ENCODE measurements at places on chromosomes 1 and 21. TPM values are rescaled to one million over a fixed set of nuclear protein-coding genes. Genes with fewer than 3 reads are reported as not detected.

Gene COL24A1
- 0.69 TPM for total RNA-seq

Gene AMPD1
- total RNA-seq = 0.77 TPM

GRCh38 chr1:213303286-213303685, 252.2 kb downstream of the RPS6KC1 start:
- DNase-seq = no peak

GRCh38 chr1:55216096-55216495, 932 bp upstream of the USP24 start:
- DNase-seq = no peak

- DNase-seq = peak; percentile 50
These were observed 9.6 kb downstream of the COL18A1 start for GRCh38 chr21:45414396-45415187.

Gene NPR1
- total RNA-seq = 32.5 TPM

- peak; percentile 65 for DNase-seq
These were observed 1.1 kb downstream of the RNF187 start for GRCh38 chr1:228488125-228488817.

DNA sequence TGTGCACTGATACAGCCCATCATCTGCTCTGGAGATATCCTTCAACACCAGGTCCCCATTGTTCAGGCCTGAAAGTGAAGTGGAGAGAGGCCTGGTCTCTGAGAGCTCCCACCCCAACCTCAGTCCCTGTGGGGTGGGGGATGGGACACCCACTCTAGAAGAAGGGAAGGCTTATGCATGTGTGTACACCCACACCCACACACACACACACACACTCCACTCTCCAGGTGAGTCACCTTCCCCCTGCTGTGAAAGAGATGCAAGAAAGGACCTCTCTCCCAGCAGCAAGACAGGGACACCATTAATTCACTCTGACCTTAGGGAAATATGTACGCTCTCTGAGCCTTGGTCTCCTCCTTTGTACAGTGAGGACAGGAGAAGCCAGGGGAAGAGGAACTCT, 5.9 kb downstream of the VSIG8 start:
- DNase-seq = no peak

- DNase-seq = no peak
These were observed 74.9 kb downstream of the DNAH14 start for GRCh38 chr1:225004396-225004795.
